ENCODE measurements at places on chromosomes 7 and 10.
A peak's percentile ranks its signal among the peaks of the same experiment; 100 is the strongest.

GRCh38 chr7:27196287-27196767 is 3.6 kb downstream of the HOXA13 start:
- peak; percentile 78 for DNase-seq

DNA sequence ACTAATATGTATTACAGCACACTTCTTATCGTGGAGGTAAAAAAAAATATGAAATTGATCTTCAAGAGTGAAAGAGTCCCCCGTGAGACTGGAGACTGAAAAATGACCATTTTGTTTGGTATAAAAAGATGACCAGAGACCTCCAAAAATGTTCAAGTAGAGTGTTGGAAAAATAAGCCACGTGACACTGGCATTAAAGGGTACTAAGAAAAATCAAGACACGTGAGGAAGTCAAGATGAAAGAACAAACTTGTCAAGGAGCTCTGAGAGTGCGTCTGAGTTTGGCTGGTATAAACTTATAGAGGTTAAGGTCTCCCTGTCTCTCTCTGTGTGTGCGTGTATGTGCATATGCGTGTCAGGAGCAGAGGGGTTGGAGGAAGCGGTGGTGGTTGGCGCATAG is 362.7 kb upstream of the COBL start:
- no peak for DNase-seq

- no peak for DNase-seq
These were observed 12.8 kb downstream of the CPXM2 start for GRCh38 chr10:123878666-123879303.

DNA sequence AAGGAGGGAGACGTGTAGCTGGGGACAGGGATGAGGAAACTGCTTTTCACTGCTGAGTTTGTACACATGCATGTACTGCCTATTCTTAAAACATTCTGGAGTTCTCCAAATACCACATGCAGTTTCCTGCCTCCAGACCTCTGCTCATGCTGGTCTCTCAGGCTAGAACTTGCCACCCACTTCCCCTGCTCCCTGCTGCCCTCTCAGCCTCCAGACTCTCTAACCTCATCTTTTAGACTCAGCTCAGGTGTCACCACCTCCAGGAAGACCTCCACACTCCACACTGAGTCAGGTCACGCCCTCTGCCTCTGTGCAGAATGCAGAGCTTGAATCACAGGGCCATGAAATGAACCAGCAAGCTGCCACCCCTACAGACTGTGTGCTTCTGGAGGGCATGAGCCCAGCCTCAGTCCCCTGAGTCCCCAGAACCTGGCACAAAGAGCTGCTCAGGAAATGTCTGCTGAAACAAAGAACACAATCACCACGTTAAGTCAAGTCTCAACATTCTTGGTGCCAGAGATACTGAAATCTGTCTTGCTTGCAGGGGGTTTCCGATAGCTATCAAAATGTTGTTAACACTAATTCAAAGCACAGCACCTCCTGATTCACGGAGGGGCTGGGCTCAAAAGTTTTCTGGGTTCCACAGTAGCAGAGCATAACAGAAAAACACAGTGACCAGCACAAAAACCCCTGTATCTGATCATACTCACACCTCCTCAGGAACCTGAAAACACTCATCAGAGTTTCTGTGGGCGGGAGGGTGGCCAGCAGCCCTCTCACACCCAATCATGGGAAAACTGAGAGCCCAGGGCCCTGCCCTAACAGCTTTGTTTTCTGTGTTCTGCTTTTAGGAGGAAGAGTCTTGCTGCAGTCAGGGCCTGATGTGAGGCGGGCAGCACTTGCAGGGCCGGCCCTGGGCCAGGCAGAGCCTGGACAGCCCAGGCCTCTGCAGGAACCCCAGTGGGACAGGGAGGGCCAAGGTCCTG is 21.1 kb downstream of the FAM53B start:
- peak; percentile 64 for DNase-seq

DNA sequence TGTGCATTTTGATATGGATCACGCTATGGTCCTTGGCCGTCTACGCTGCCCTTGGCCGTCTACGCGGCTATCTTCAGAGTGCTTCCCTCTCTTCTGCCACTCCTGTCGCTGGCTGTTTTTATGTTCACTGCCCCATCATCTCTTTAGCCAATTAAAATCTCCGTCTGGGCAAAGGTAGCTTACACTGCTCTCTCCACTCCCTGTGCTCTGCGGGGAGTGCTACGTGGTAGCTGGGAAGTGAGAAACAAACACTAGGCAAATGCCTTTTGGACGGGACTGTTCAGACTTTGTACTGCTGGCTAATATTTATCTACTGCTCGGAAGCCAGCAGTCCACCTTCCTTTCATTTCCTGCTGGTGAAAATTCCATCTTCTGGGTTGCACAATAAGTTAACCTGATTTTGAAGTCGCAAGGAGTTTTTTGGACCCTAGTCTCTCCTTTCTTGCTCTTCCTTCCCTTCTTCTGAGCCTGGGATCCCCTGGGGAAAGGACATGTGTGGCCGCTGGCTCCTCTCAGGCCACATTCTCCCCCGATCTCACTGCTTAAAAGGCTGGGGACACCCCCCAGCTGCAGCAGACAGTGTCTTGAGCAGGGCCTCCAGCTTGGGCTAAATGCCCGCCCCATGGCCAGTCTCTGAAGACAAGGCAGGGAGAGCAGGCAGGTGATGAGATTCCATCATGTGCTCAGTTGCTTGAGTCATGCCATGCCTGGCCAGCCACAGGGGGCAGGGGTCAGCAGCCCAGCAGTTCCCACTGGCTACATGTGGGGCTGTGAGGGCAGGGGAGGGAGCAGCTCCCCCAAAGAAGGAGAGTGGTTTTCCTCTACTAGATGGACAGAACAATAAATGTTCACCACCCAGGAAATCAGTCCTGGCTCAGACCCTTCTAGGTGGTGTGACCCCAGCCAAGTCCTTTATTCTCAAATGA is 25.5 kb upstream of the RBM33 start:
- no peak for DNase-seq

Data from stimulated activated naive CD4-positive, alpha-beta T cell treated with Interleukin-2 at 50 U/mL for 16 hours (primary cell).